GM12864 (cell line): ENCODE measurements at places on chromosomes 3 and 15.

DNA sequence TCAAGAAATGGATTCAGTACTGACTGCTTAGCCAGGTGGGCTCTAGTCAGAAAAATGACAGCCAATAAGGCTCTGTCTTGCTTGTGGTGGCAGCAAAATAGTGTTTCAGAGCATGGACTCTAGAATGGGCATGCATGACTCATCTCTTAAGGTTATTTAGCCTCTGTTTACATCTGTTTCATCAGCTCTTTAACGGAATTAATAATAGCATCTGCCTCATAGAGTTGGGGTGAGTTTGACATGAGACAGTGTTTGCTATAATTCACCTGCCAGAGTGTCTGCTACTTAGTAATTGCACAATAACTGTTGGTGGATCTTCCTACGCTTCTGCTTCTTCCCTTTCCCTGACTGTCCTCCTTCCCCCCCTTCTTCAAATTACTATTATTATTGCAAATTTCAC lies 350.4 kb upstream of the SEMA6D start:
- no peak for DNase-seq

- no peak for DNase-seq
Observed at GRCh38 chr3:4820296-4821121, 158.7 kb upstream of the BHLHE40 start.

DNA sequence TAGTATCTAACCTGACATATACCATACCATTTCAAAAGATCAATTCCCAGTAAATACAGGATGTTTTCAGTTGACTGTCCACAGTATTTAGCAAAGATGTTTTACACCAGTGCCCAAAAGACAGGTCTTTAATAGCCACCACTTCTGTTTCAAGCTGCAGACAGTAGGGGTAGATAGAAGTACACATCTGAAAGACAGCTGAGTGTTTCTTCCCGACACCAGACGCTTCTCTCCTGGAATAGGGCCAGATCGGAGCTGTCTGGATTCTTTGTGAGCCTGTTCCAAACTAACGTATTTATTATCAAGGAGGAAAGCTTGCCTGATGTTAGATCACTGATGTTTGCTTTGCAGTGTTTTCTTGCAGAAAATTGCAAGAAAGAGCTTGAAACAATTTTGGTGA lies 136.1 kb upstream of the RBMS3 start:
- no peak for DNase-seq

DNA sequence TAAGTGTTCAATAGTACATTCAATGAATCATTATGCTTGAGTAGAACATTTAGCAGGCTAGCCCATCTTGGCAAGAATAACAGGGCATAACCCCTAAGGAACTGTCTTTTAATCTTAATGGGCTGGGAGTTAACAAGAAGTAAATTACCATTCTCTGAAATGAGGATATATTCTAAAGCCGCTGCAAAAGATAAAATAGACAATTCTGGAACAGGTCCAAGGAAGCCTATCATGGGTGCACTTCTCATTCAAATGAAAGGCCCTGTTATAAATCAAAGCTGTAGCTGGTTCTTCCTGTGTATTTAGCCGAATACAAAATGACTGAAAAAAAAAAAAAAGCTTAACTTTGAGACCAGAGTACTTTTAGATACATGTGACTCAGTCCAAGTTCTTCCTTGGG lies 15.6 kb downstream of the MTHFS start:
- DNase-seq = no peak

DNA sequence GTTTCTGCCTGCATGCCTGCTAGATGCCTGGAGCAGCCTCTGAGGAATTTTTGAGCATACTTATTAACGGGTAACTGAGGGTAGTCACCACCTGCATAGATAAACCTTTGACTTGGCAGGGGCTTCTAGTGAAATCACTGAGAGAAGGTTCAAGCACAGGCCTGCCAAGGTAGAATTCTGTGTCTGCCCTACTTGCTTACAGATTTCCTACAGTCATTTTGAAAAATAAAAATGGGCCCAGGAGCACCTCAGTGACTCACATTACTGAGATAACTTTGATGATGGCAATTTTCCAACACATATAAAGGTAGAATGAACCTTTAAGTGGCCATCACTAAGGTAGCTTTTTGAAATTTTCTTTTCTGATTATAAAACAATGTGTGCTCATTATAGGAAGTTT lies 10.8 kb downstream of the CRTAP start:
- no peak for DNase-seq

- DNase-seq = no peak
Observed at GRCh38 chr15:29420188-29420587, 150.6 kb upstream of the NSMCE3 start.
